Kidney tubule cell (primary cell): ENCODE measurements at places on chromosomes 3 and 15.
A peak's percentile ranks its signal among the peaks of the same experiment; 100 is the strongest.

- no peak for DNase-seq
Observed at GRCh38 chr3:111498022-111498421, 44.0 kb upstream of the CD96 start.

- peak; percentile 9 for DNase-seq
Observed at GRCh38 chr15:80697075-80697685, 2.1 kb downstream of the ABHD17C start.

- peak; percentile 65 for DNase-seq
Observed at GRCh38 chr15:99450896-99451358, 114.9 kb upstream of the MEF2A start.

DNA sequence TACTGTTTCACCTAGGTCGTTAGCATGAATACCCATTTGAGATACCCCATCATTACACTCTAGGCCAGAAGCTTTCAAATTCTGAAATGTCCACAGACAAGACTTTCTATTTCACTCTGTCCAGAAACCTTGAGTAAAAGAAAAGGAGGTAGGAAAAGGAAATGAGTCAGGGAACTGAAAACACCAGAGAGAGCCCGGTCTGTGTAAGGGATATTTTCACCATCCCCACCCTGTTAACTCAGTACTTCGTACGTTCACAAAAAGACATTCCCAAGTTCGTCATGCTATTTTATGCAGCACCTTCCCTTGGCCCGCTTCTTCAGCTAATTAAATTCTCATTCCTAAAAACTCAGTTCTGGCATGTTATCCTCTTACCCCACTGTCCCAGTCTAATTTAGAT, 89.4 kb upstream of the SOX2 start:
- DNase-seq, result peak; percentile 36

- peak; percentile 96 for DNase-seq
Observed at GRCh38 chr15:92921215-92922131, 21.3 kb downstream of the CHD2 start.
